ENCODE measurements at places on chromosomes 3 and 15.
A peak's percentile ranks its signal among the peaks of the same experiment; 100 is the strongest.

DNA sequence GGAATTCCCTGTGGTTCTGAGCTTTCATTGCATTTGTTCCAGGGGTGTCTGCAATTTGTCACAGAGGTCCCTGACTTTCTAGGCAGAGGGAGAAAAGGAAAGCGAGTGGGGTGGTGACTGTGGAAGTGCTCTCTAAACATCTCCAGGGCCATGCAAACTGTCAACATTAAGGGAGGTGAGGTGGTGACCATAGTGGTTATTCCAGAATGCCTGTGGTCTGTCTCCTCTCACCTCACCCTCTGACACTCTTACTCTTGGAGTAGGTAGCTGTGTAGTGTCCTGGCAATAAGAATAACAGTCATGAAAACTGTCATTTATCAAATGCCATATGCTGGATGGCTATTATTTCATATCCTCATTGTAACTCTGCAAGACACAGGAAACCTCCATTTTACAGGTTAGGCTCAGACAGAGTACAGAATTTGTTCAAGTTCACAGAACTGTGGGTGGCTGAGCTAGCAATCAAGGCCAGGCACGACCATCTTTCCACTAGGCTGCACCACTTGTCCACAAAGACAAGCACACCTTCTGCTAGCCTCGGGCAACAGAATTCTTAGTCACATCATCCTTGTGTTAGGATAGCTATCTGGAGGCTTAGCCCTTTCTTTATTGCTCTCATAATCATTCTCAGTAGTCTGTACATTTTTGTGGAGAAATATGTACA is 179.4 kb downstream of the CD47 start:
- DNase-seq, result no peak

DNA sequence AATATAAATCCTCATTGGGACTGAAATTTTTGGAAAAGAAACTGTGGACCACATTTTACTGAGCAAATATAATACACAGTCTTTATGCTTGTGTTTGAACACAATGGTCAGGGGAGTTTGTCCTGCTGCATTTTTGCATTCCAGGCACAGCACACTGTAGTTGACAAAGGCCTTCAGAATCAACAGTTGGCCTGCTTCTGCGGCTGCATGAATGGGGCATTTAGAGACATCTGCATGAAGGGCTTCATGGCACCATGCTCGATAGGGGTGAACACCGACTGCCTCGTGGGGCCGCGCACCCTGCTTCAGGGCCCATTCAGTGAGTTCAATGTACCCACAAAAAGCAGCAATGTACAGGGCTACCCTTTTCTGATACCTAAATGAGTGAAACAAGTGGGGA is 15.4 kb upstream of the COMMD2 start:
- no peak for DNase-seq

DNA sequence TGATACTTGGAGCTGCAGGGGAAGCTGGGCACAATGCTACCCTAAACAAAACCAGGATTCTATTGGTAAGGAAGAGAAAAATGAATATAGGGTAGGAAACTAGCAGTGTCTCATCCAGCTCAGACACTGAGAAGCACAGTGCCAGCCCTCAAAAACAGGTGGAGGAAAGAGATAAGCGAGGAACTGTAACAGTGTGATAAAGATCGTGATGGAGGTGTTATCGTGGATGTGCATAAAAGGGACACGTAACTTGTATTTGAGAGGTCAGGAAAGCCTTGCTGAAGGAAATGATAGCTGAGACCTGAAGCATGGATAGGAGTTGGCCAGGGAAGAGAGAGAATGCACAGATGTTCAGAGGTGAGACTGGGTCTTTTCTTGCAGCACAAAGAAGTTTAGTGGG is 27.4 kb downstream of the MIX23 start:
- no peak for DNase-seq

GRCh38 chr3:117671722-117672318 is 962.2 kb downstream of the TUSC7 start:
- no peak for DNase-seq

GRCh38 chr3:9986230-9986725 is 363 bp downstream of the EMC3 start:
- DNase-seq, result no peak

DNA sequence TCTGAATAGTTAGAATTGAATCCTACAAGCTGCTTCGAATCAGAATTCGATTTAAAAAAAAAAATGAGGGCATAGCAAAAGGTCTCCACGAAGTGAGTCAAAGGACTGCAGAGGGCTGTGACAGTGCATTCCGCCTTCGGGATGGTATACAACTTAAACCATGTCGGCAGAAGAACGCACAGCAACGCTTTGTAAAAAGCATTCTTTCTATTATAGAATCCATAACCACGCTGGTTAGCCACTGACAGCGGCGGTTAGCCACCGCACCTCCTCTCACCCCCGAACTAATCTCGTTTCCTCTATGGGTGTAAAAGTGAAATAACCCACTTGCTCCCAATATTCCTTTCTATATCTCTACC is 664 bp upstream of the PIK3CA start:
- DNase-seq, result no peak

- DNase-seq, result peak; percentile 39
Observed at GRCh38 chr3:191254098-191254873, 55.2 kb downstream of the OSTN start.

DNA sequence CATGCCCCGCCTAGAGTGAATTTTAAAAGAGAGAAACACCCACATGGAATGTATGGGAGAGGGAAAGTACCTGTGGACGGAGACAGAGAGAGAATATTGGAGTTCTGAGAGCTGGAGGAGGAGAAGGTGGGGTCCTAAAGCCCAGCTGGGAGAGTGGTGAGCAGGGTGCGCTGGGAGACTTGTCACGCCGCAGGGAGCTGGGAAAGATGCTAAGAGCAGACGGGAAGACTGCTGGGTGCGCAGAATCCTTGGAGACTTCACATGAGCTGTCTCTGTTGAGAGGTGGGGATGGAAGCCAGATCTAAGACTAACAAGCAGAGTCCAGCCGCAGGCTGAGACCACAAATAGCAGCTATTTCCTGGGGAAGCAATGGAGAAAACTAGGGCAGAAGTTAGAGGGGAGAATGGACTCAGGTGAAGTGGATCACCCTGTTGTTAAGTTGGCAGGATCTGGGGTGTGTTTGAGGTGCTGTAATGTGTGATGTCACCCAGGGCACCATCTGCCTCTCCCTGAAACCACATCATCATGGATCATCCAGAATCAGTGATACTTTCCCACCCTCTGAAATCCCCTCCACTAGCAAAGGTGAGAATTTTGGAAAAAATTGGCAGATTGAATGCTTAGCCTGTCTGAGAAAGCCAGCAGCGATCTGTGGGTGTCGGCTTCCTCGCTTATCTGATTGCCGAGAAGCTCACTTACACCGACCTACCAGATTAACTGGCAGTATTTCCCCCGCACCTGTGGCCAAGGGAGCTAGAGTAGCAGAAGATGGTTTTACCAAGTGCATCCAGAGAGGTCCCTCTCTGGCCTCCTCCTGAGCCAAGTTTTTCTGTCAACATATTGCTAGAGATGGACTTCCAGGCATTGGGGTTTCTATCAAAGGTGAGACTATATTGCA is 174.8 kb upstream of the BHLHE40 start:
- DNase-seq, result no peak

- no peak for DNase-seq
Observed at GRCh38 chr3:137761563-137762503, 2.3 kb upstream of the SOX14 start.

GRCh38 chr3:68787106-68787626 is 145.2 kb downstream of the TAFA4 start:
- DNase-seq, result no peak

GRCh38 chr15:65833501-65834205 is 35.6 kb upstream of the RAB11A start:
- no peak for DNase-seq

DNA sequence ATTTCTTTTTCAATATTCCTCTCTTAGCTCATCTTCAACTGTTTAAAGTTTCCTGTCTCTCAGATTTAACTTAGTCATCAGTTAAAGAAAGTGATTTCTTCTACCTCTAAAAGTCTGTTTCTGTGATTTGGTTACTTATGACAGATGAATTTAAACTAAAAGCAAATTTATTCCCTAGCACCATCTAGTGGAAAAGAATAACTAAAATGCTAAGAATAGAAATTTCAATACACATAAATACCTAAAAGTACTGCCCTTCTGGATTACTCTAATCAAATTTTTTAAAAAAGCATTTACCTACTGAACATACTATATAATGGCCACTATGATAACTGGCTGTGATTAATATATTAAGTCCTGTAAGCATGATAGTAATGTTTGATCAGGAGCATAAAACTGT is 14.0 kb upstream of the ZCWPW2 start:
- DNase-seq, result peak; percentile 24

- peak; percentile 55 for DNase-seq
Observed at GRCh38 chr15:80694611-80695098, 455 bp upstream of the ABHD17C start.

- no peak for DNase-seq
Observed at GRCh38 chr3:57145852-57146251, 19.3 kb downstream of the IL17RD start.

GRCh38 chr3:73547427-73548248 is 77.1 kb downstream of the PDZRN3 start:
- DNase-seq, result peak; percentile 88

- no peak for DNase-seq
Observed at GRCh38 chr3:185153171-185153771, 411 bp upstream of the C3orf70 start.

DNA sequence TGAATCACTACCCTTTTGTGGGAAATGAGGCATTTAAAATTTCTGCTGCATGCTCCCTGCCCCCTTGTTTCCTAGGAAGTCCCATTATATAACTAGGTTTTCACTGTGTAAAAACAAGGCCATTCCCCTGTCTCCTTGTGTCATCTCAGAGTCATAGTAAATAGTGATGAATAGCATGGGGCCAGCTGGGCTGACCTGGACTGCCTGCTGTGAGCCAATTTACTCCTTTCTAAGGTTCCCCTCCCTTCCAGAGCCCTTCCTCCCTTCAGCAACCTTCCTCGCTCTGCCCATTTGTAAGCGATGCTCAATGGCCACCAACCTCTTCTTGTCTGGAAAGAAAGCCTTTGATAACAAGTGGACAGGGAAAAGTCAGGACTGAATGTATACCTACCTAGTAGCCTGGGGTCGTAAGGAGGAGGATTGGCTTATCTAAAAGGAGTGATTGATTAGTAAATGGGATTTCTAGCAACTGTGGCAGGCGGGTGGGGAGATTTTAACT is 11.7 kb downstream of the ITGA11 start:
- no peak for DNase-seq

DNA sequence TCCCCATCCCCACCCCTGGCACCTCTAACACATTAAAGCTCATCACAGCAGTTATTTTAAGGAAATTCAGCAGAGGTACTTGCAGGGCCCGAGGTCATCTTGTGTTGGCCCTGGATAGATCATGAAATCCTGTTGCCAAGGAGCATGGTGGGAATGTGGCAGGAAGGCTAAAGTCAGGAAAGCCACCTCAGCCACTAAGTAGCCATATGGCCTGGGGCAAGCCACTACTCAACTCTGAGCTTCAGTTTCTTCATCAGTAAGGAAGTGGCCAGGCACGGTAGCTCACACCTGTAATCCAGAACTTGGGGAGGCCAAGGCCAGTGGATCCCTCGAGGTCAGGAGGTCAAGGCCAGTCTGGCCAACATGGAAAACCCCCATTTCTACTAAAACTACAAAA is 55.9 kb downstream of the LIPC start:
- DNase-seq, result no peak
